ENCODE measurements at places on chromosomes 7 and 10.

DNA sequence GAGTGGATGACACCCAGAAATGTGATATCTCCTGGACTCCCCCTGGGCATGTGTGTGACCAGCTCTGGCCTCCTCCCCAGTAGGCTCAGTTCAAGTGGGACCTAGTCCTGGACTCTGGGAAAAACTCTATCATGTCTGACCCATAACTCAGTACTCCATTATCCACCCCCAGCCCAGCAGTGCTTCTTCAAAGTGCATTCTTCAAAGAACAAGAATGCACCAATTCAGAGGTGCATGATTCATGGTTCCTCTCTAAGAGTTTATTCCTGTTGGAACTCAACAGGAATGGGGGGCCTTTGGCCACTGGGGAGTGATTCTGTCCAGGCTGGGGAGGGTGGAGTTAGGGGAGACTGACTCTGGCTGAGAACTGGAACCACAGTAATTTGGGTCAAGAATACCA lies 173.6 kb upstream of the CXCL12 start:
- no peak for DNase-seq

DNA sequence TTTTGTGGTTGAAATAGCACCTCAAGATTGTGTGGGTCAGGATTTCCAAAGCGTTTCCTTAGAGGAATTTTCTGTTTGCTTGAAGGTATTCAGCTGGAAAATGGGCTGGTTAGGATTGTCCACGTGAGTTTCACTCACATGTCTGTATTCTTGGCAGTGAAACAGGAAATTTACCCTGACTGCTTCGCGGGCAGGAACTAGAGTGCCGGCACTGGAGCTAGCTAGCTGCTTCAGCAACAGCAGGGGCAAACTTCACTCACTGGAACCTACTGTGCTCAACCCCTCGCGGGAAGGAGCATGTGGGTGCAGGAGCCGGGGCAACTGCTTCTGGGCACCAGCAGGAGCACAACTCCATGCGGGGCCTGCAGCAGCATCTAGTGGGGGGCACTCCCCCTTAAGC lies 38.0 kb upstream of the RTKN2 start:
- no peak for DNase-seq

GRCh38 chr7:37495574-37496184 lies 47.0 kb upstream of the ELMO1 start:
- no peak for DNase-seq

GRCh38 chr7:83837683-83838082 lies 188.7 kb upstream of the SEMA3E start:
- DNase-seq: no peak

GRCh38 chr10:88196291-88196690 lies 332.9 kb downstream of the PTEN start:
- no peak for DNase-seq

- DNase-seq: no peak
Observed at GRCh38 chr7:120802751-120803150, 55.2 kb downstream of the TSPAN12 start.

DNA sequence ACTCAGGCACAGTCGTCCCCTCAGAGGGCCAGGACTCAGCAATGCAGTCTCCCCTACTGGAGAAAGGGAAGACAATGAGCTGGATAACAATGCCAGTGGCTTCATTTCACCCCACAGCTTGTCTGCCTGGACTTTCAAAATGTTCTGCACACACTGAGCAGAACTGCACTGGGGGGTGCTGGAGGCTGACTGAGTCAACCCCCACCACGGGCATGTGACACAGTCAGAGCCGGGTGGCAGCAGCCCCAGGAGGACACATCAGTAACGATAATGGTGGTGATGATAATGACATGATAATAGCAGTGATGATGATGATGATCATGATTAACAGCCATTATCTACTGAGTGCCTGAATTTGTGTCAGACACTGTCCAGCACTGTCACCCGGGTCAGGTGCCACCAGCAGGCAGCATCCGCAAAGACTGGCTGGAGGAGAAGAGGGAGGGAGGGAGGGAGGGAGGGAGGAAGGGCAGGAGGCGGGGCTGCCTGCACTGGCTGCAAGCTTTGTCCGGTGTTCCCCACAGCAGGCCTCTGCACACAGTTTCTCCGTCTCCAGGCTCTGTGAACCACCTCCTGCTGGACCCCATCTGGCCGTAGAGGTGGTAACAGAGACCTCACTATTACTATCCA lies 67.4 kb downstream of the PLXNA4 start:
- DNase-seq: no peak

- DNase-seq: no peak
Observed at GRCh38 chr10:124739119-124739921, 4.9 kb downstream of the FAM53B start.

GRCh38 chr7:20236790-20237189 lies 19.6 kb upstream of the MACC1 start:
- no peak for DNase-seq

- DNase-seq: no peak
Observed at GRCh38 chr10:69345402-69345801, 67.1 kb downstream of the HK1 start.

DNA sequence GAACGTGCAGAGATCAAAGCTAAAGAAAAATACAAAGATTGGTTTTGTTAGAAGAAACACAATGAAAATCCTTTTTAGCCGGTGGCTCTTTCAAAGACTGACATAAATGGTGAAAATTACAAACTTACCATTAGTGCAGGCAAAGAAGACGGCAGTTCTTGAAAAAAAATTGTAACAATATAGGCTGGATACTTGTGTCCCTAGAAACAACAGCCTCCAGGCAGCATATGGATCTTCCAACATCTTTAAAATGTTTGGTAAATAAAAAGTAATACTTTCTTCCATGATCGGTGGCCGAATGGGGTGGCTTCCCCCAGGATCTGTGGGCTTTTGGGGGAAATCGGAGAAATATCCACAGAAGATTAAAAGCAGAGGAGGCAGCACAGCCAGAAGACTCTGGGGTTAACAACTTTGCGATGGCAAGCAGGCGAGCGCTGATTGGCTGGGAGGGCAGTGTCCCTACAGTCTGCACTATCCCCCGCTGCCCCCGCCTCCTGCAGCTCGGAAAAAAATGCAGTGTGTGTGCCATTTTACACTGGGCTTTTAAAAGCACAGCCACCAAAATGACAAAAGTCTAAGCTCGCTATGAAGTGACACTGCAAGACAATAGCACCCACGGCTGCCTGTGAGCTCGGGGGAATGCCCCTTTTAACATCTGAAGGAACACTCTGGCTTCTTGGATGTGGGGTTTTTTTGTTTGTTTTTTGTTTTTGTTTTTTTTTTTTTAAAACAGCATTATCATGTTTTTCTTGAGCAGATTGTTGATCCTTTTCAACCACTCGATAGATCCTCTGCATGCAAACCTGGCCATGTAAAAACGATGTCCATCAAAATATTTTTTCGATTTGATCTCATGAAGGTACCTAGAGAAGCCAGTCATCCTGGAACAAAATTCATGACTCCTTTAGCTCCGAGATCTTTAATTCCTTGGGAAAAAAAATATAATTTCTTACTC lies 31.7 kb upstream of the EPC1 start:
- peak; percentile 85 for DNase-seq

DNA sequence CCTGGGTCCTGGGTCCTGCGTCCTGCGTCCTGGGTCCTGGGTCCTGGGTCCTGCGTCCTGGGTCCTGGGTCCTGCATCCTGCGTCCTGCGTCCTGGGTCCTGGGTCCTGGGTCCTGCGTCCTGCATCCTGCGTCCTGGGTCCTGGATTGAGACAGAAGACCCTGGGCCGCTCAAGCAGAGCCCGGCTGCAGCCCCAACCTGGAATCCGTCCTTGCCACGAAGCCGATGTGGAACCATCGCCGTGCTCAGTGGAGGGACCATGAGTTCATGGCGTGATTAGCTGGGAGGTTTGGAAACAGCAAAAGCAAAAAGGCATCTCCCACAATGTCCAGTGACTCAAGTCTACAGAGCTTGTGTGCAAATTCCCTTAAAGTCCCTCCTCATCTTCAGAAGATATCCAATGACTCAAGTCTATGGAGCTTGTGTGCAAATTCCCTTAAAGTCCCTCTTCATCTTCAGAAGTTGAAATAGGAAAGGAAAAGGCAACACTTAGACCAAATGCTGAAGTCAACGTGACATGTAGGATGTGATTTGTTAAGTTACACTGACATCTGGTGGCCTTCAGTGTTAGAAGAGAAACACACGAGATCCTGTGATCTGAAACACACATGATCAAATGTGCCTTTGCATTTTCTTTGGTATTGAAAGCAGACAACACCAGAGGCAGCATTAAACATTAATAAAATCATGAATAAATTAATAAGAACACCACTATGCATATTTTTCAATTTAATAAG lies 179.9 kb downstream of the PTPRN2 start:
- no peak for DNase-seq

- no peak for DNase-seq
Observed at GRCh38 chr10:78524941-78525340, 491.3 kb downstream of the RPS24 start.

- DNase-seq: no peak
Observed at GRCh38 chr7:150852371-150852905, at the start of gene AOC1. AOC1 (plus strand) TSS chr7:150852517; CDS start chr7:150856471, 3,954 bp downstream.

GRCh38 chr7:135994466-135995205 lies 17.5 kb upstream of the MTPN start:
- DNase-seq: no peak

- DNase-seq: no peak
Observed at GRCh38 chr10:106559442-106559841, 605.1 kb downstream of the SORCS1 start.

GRCh38 chr7:120862987-120863590 lies 5.1 kb upstream of the TSPAN12 start:
- DNase-seq: no peak

DNA sequence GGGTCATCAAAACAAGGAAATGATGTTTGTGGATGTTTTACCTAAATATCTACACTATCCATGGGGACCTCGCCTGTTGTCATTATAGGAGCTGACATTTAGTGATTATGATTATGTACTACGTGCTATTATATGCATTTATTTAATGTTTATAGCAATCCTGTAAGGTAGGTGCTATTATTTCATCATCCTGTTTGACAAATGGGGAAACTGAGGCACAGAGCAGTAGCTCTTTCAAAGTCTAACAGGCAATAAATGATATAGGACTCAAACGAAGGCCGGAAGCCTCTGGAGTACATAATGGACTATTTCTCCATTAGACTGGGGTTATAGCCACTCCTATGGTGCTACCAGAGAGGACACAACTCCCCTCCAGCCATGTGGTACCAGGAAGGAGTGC lies 60.6 kb upstream of the KDM7A start:
- DNase-seq: no peak

DNA sequence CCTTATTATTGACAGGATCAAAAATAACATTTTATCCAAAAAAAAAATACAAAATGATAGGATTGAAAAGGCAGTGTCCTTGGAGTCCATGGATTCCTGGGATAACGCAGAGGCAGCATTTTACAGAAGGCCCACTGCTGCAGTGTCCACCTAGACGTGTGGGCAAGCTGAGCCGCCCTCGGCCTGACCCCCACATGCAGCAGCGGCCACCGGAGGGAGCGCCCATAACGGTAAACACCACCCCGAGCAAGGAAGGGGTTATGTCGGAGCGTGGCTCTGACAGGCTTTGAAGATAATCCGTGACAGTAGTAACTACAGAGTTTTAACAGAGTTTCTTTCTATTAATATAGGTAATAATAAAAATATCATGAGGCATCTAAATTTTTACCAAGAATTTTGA lies 45.3 kb upstream of the PITRM1 start:
- no peak for DNase-seq
